Epithelial cell of umbilical artery (primary cell): ENCODE measurements at places on chromosomes 16 and 17. TPM values are rescaled to one million over a fixed set of nuclear protein-coding genes. Genes with fewer than 3 reads are reported as not detected.

The CAVIN1 gene
- 659 and 669 TPM in 2 replicates for total RNA-seq

The ELMO3 gene
- total RNA-seq: 1.3 and 1.5 TPM in 2 replicates

The AOC3 gene
- under 0.01 and 0.15 TPM in 2 replicates for total RNA-seq

The ABCC12 gene
- not detected in 2 replicates for total RNA-seq

The PTX4 gene
- total RNA-seq: not detected in 2 replicates

The SMYD4 gene
- 5.2 and 10.0 TPM in 2 replicates for total RNA-seq

The SCN4A gene
- total RNA-seq: under 0.01 TPM in 1 of 2 replicates, not detected in the other

The HYDIN gene
- total RNA-seq: not detected in 2 replicates

The KRTAP2-3 gene
- total RNA-seq: not detected in 2 replicates

The SBK1 gene
- 0.15 and 0.32 TPM in 2 replicates for total RNA-seq

The TMEM11 gene
- total RNA-seq: 17.2 and 24.4 TPM in 2 replicates

The MEOX1 gene
- not detected in 2 replicates for total RNA-seq

The TEKT5 gene
- total RNA-seq: not detected in 2 replicates

The KRTAP4-4 gene
- not detected in 2 replicates for total RNA-seq

The TIMP2 gene
- total RNA-seq: 17.2 and 28.0 TPM in 2 replicates

The MYH13 gene
- total RNA-seq: not detected in 2 replicates

The NEK8 gene
- 1.6 and 2.0 TPM in 2 replicates for total RNA-seq

The PRSS8 gene
- not detected in 2 replicates for total RNA-seq

The SRCIN1 gene
- 0.32 TPM in 1 of 2 replicates, not detected in the other for total RNA-seq

The ERN2 gene
- total RNA-seq: not detected in 2 replicates

The SLC4A1 gene
- total RNA-seq: not detected in 2 replicates

The KRTAP4-3 gene
- not detected in 2 replicates for total RNA-seq

The GINS2 gene
- total RNA-seq: 11.0 and 14.4 TPM in 2 replicates

The ZNF469 gene
- total RNA-seq: 1.1 and 1.6 TPM in 2 replicates

The TSNAXIP1 gene
- total RNA-seq: 0.32 TPM in 1 of 2 replicates, not detected in the other

The CTRB2 gene
- not detected in 2 replicates for total RNA-seq

The PRR15L gene
- not detected in 2 replicates for total RNA-seq

The AMZ2 gene
- total RNA-seq: 56.5 and 71.7 TPM in 2 replicates

The EVI2B gene
- total RNA-seq: 0.46 and 0.65 TPM in 2 replicates

The C1QL1 gene
- total RNA-seq: under 0.01 TPM in 1 of 2 replicates, not detected in the other

The TBC1D3C gene
- total RNA-seq: 0.32 TPM in 1 of 2 replicates, not detected in the other

The MYH2 gene
- total RNA-seq: not detected in 2 replicates

The CCR7 gene
- total RNA-seq: not detected in 2 replicates

The SPNS3 gene
- 0.15 TPM in 1 of 2 replicates, not detected in the other for total RNA-seq

The KRT37 gene
- total RNA-seq: not detected in 2 replicates

The PKMYT1 gene
- 7.9 and 8.1 TPM in 2 replicates for total RNA-seq

The TLCD3B gene
- total RNA-seq: 0.32 TPM in 1 of 2 replicates, not detected in the other

The P2RX5 gene
- total RNA-seq: 0.32 and 1.4 TPM in 2 replicates

The AKTIP gene
- 19.8 and 28.0 TPM in 2 replicates for total RNA-seq

The CCL15 gene
- not detected in 2 replicates for total RNA-seq

The NPIPB9 gene
- total RNA-seq: 1.6 and 1.7 TPM in 2 replicates

The OTOP2 gene
- total RNA-seq: not detected in 2 replicates

The GAS7 gene
- total RNA-seq: under 0.01 and 0.32 TPM in 2 replicates

The TP53TG3B gene
- total RNA-seq: not detected in 2 replicates

The TOB1 gene
- 1.9 and 4.1 TPM in 2 replicates for total RNA-seq

The DNASE1L2 gene
- total RNA-seq: 0.97 and 1.4 TPM in 2 replicates

The PLXDC1 gene
- not detected in 2 replicates for total RNA-seq
